Epithelial cell of umbilical artery (primary cell): ENCODE measurements at places on chromosomes 7 and 10. TPM values are rescaled to one million over a fixed set of nuclear protein-coding genes. Genes with fewer than 3 reads are reported as not detected.

The PNLIPRP1 gene
- not detected in 2 replicates for total RNA-seq

The OR2A5 gene
- not detected in 2 replicates for total RNA-seq

The KCNIP2 gene
- total RNA-seq, result under 0.01 and 0.30 TPM in 2 replicates

The MRPS24 gene
- 85.0 and 89.0 TPM in 2 replicates for total RNA-seq

The SLC26A5 gene
- total RNA-seq, result not detected in 2 replicates

The RSPH10B gene
- total RNA-seq, result 0.15 TPM in 1 of 2 replicates, not detected in the other

The KLF14 gene
- total RNA-seq, result 0.15 TPM in 1 of 2 replicates, not detected in the other

The LIPF gene
- total RNA-seq, result not detected in 2 replicates

The ZNF3 gene
- total RNA-seq, result 26.3 and 26.6 TPM in 2 replicates

The ALDH18A1 gene
- total RNA-seq, result 97.4 and 134 TPM in 2 replicates

The H2BK1 gene
- total RNA-seq, result not detected in 2 replicates

The PRPS1L1 gene
- not detected in 2 replicates for total RNA-seq
